Mesothelial cell of epicardium (in vitro differentiated cells): ENCODE measurements at places on chromosomes 2 and 18.

DNA sequence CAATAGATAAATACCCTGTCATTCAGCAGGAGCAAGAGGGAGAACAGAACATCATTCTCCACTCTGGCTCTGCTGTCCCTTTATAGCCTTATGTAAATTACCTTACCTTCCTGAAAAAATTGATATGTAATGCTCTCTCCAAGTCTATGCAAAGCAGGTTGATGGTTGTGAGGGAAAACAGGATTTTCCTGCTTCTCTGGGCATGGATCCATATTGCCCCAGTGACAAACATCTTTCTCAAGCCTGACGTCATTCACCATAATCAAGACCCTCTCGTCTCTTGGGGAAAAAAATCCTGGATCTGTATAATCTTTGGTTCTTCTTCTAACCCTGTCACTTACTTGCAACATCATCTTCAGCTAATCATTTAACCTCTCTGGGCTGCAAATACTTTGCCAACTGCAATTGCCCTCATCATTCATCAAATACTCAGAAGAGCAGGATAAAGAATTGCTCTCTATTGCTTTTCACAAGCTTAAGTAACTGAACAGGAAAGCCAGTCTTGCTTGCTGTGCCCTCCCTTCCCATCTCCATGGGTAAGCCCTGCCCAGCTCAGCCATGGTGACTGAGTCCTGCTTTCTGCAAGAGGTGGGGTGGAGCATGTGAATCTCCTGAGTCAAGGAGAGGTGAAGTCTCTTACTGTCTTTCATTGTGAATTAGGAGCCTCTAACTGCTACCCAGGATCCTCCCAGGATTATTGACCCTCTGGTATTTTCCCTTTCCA is 123.7 kb upstream of the KLF7 start:
- DNase-seq, result no peak

DNA sequence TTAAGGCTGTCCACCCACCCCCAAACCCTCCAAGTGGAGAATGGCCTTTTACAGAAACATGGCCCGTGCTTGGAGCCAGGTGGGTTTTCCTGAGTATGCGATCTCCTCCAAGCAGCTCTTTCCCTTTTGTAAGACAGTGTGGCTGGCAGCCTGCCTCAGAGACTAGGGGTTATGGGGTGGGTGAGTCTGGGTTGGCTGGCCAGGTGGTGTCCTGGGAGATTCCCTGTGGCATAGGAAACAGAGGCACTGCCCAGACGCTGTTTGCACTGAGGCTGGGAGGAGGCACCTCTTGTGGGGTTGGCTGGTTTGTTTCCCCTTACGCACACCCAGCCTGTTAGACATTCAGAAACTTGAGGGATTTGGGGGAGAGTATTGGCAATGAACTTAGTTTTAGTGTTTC is 82.3 kb upstream of the MCFD2 start:
- DNase-seq, result no peak

DNA sequence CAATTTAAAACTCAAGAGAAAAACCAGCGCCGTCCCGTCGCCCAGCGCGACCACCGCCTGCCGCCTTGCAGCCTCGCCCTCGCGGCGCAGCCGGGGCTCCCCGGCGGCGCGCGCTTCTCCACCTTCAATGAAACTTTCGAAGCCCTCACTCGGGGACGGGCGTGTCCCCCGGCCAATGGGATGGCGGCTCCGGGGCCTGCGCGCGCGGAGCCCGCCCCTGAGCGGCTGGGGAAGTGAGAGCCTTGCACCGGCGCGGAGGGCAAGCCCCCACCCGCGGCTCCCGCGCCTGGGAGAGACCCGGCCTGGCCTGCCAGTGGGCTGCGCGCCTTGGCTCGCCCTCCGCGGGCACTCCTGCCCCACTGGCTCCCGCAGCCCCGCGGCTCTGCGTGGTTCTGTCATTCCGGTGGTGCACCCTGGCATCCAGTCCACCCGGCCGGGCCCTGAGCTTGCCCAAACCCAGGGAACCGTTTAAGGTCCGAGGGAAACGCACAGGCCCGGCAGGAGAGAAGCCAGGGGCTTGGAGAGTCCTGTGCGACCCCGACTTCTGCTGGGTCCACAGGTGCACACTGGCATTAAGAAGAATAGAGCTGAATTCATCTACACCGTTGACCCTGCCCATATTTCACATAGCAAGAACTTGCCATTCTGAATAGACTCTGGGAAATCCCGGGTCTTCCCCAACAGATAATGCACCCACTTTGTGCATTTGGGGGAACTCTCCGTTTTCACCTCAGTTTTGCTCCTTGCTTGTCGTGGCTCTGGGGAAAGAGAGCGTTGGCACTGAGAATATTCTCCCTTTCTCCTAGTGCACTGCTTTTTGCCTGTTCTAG is at the start of gene PIEZO2:
Gene PIEZO2, minus strand, starts transcription at position 129 of the 830 bp plus-strand sequence. CDS start 981 bp downstream, outside the sequence.
- DNase-seq, result peak; percentile 88

DNA sequence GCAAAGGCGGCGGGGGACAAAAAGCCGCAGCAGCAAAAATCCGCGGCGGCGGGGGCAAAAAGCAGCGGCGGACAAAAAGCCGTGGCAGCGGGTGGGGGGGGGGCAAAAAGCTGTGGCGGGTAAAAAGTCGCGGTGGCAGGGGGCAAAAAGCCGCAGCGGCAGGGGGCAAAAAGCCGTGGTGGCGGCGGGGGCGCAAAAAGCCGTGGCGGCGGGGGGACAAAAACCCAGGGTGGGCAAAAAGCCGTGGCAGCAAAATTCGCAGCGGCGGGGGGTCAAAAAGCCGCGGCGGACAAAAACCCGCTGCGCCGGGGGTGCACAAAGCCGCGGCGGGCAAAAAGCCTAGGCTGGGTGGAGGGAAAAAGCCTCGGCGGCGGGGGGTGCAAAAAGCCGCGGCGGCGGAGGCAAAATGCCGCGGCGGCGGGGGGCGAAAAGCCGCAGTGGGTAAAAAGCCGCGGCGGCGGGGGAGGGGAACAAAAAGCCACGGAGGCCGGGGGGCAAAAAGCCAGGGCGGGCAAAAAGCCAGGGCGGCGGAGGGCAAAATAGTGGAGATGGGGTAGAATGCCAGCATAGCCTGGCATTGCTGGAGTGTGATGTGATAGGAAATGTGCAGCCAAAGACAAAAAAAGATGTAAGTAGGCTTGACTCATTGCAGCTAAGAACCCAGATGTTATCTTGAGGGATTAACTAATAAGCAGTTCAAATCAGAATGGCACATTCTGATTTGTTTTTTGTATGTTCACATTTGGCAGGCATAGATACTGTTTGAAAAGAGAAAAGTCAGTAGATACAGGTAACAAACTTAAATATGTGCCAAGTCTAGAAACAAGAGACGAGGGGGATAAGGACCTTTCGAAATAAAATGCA is 1076.3 kb downstream of the RPIA start:
- no peak for DNase-seq

- no peak for DNase-seq
These were observed 20.2 kb downstream of the RUFY4 start for GRCh38 chr2:218089259-218089658.

GRCh38 chr2:62539606-62540407 is 33.8 kb upstream of the TMEM17 start:
- no peak for DNase-seq

GRCh38 chr18:22342625-22343024 is 75.1 kb downstream of the CTAGE1 start:
- DNase-seq, result peak; percentile 61

- no peak for DNase-seq
These were observed 349.8 kb downstream of the RBM43 start for GRCh38 chr2:150911766-150912280.

GRCh38 chr2:101883860-101884259 is 107.9 kb upstream of the IL1R2 start:
- no peak for DNase-seq
